Fibroblast of skin of right quadriceps (primary cell): ENCODE measurements at places on chromosomes 2 and 18.

DNA sequence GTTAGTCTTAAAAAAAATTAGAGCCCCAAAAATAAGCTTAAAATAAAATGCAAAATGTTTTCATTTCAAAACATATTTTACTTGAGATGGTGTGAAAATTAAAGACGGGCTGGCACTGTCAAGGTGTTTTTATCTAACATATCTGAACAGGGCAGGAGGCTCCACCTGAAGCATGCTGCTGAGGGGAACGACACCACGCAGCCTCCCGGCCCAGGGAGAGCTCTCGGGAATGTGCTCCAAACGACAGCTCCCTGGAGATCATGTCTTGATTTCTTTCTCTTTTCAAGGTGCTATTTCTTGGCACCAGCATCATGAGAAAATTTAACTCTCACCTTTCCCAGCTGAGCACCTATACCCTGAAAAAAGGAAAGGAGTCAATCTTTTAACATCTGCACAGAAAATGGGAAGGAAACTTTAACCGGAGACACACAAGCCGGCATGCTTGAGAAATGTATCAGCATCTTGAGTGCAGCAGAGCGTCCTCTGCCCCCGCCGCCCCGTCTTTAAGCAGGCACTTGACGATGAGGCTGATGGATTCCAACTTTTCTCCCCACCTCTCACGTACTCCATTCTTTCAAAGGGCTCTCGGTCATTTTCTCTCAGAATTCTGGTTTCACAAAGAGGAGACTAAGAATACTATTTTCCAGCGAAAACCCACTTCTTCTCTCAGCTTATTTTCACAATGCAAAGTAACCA is 56.6 kb downstream of the EIPR1 start:
- DNase-seq, result no peak

DNA sequence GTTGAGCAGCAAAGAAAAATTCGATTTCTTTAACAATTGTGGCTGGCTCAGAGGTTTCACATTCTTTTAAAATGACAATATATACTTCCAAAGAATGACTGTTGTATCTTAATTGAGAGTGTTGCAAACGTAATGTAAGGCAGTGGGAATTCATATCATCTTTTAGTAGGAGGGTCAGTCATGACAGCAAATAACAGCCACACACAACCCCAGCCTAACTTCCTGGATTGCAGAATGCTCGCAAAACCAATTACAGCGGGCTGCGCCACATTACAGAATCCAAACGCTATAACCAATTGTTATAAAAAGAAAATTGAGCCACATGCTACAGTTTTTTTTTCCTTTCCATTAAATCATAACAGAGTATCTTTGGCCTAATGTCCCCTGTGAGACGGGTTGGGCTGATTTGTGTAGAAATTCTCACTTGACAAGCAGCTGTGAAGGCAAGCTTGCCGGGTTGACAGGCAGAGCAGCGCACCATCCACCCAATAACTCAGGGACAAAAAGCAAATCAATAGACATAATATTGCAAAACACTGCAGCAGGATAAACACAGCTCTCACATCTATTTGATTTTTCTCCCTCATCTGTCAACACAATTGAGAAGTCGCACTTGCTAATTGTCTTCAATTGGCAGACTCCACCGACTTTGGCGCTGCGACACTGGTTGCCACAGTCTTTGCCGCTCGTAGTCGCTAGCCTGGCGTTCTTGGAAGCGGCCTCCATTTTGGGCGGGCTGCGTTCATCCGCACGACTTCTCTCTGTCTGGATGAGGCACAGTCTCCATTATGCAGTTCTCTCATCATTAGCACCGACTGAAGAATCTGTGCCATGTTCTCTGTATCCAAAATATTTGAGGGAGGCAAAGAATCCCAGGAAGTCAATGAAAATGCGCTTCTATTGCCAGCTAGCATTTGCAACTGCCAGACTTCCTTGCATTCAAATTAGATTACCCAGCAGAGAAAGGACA is 95.0 kb upstream of the CCDC68 start:
- peak; percentile 19 for DNase-seq

- peak; percentile 46 for DNase-seq
These were observed 365 bp downstream of the CUL3 start for GRCh38 chr2:224584785-224585210.

DNA sequence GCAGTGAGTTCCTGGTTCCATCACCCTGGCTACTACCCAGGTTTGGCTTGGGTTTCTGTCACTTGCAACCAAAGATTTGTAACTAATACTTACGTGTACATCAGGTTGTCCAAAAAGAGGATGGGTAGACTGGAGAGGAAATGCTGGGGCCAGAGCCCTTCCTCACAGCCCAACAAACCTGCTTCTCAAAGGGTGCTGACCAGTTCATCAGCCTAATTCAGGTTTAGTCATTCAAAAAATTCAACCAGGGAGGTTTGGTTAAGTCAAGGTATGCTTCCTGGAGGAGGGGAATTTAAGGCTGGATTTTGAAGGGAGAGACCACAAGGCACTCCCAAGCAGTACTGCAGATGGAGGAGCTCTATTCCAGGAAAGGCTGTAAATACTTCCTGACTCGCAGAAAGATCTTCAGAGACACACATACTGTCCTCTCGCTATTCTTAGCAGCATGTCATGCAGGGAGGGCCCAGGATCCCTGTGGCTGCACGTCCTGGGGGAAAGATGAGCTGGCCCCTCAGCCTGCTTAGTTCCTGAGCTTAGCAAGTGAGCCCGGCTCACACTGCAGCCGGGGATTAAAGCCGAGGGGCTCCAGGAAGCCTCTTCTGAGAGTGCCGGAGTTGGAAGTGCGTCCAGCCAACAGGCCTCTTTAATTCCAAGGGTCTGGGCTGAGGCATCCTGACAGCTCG is 40.0 kb upstream of the BIN1 start:
- DNase-seq, result peak; percentile 81

- DNase-seq, result no peak
These were observed 39.4 kb downstream of the GAD1 start for GRCh38 chr2:170856066-170856465.

- no peak for DNase-seq
These were observed 19.8 kb downstream of the PDIA6 start for GRCh38 chr2:10792660-10793400.

GRCh38 chr2:158317642-158318041 is 138.9 kb downstream of the CCDC148 start:
- DNase-seq, result no peak
